ENCODE measurements at places on chromosomes 2 and 18. TPM values are rescaled to one million over a fixed set of nuclear protein-coding genes. Genes with fewer than 3 reads are reported as not detected.

UGT1A8 gene
- not detected for total RNA-seq

BBS5 gene
- 12.6 TPM for total RNA-seq

CDH20 gene
- total RNA-seq: 6.9 TPM

AOX1 gene
- total RNA-seq: 0.82 TPM

TUBB8B gene
- not detected for total RNA-seq

All from frontal cortex (tissue), 4 donors.